Right ventricle myocardium inferior (tissue), 1 donor: ENCODE measurements at places on chromosomes 7 and 10.

DNA sequence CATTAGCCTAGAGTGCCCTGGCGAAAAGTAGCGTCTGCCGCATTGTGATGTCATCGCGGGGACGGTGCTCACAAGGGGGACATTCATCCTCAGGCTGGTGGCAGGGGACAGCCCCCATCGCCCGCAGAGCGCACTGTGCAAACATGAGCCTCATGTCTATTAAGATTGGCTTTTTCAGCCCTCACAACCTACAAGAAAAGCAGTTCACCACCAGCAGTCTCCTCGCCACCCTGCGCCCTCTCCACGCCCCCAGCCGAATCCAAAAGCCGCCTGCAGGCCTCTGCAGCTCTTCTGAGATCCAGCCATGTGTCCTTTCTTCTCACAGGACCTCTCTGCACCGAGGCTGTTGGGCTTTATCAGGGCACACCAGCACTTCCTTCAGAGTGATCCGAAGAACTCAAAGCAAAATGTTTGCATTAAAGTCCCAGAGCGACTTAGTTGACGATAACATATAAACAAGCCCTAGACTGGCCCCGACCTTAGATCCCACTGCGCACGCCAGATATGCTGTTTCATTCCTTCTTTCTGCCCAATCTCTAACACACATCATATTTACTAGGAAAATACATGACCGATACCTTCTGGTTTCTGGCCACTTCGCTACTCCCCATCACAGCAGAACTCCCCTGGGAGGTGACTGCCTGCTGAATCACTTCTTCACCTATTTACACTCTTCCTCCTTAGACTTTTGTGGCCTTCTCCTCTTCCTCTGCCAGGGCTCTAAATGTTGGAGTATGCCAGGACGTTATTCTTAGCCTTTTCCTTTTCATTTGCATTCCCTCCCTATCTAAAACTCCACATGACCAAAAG, 206.0 kb upstream of the SH2B2 start:
- no peak for DNase-seq

DNA sequence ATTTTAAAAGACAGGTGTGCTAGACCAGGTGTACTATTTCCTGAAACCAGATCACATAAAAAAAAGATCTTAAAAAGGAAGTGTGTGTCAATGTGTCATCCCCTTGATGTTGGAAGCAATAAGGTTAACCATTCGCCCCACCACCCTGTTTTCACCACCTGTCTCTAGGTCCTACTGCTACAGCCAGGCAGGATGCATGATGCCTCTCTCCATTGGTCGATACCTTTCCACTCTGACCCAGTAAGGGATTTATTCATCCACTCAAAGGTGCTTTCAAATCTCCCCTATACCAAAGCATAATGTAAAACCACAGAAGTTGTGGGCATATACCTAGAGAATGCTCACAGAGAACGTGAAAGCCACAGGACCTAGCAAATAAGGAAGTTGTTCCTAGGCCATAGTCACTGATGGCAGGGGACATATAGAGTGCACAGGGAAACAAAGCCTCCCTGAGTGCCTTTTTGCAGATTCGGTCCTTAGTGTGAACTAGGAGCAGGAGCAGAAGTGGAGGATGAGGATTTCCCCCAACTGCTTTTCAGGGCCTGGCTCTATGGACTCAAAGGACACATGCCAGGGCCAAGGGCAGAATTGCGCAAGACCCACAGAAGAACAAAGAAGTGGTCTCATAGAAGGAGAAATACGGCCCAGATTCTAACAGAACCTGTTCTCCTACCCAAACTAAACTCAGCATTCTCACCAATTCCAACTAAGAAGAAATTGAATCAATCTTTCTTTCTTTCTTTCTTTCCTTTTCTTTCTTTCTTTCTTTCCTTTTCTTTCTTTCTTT, 631.5 kb upstream of the NRP1 start:
- no peak for DNase-seq

- DNase-seq: peak; percentile 76
Measured at GRCh38 chr10:4514445-4515108, 311.4 kb upstream of the AKR1E2 start.

DNA sequence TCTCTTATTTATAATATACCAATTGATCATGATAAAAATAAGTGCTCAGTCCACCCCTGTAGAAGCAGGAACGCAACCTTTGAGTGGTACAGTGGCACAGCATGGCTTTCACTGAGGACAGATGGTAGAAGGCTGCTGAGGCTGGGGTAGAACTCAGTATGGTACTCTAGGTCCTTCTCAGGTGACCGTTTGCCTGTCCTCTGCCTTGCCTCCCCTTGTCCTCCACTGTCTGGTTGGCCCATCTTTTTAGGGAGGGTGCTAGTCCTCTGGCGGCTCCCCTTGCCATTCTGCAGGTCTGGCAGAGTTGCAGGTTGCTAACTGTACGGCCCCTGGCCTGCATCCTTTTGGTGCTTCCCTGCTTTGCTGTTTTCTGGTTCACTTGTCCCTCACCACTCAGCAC, 27.3 kb downstream of the SLC18A2 start:
- DNase-seq: no peak

DNA sequence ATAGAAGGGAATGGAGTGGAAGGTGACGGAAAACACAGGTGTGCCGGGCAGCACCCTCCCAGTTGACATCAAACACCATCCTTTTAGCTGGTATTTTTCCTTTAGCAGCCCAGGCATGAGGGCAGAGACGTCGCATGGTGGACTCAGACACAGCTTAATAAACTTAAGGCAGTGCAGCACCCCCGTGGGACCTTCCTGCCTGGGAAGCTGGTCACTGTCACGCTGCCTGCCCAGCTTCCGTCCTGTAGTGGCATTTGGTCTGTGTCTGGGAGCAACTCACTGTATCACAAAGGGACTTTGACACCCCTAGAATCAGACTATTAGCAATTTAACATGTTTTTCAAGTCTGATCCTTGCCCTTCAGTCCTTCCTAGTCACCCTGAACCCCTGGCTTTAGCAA, 35.8 kb downstream of the IL15RA start:
- DNase-seq: no peak

DNA sequence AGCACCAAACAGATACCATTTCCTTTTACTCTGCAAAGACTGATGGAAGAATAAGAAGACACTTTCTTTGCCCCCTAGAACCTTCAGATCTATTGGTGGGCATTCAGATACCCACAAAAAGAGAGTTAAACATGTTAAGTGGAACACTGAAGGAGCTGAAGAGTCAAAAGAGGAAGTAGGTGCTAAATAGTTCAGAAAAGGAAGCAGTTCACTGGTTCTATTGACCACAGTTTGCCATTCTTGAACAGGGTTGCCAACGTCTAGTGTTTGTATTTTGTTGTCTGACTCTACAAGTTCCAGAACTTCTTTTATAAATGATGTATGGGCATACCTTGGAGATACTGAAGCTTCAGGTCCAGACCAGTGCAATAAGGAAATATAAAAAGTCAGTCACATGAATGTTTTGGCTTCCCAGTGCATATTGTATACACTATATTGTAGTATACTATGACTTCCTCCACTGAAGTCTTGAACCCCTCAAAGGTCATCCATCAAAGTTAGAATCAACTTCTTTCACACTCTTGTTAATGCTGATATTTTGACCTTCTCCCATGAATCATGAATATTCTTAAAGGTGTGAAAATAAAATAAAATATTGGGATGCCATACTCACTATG, 47.5 kb upstream of the AGR3 start:
- DNase-seq: no peak

GRCh38 chr7:97117035-97117371, 495 bp upstream of the SDHAF3 start:
- DNase-seq: no peak

DNA sequence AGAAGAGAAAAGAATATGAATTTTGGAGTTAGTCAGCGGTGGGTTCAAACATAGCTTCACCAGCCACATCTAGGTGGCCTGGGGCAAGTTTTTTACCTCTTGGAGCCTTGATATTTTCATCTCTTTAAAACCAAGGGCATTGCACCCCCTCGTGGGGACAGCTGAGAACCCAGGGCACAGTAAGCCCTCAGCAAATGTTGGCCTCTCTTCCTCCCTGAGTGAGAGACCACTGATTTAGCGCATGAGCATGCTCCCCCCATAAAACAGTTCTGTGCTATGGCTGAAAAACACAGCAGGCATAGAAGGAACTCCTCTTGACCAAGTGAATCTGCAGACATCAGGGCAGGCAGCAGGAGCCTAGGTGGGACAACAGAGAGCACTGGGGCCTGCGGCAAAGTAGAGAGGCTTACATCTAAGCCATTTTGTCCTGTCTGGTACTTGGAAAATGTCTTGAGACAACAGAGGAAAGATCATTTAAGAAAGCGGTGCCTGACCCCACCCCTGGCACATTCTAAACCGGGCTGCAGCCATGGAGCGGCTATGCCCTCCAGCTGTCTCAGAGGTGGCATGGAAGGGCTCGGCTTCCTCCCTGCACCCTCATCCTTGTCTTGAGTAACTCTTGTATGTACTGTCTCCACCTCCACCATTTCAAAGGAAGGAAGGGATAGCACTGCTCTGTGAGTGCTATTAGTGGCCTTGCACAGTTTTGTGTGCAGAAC, 94.7 kb downstream of the ARHGAP22 start:
- no peak for DNase-seq

DNA sequence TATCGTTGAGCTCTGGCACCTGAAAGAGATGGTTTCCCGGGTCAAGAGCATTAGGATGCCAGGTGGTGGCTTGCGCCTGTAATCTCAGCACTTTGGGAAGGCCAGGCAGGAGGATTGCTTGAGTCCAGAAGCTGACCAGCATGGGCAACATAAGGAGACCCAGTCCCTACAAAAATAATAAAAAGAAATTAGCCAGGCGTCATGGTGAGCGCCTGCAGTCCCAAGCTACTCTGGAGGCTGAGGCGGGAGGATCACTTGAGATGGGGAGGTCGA, 6.1 kb upstream of the KCP start:
- DNase-seq: no peak

DNA sequence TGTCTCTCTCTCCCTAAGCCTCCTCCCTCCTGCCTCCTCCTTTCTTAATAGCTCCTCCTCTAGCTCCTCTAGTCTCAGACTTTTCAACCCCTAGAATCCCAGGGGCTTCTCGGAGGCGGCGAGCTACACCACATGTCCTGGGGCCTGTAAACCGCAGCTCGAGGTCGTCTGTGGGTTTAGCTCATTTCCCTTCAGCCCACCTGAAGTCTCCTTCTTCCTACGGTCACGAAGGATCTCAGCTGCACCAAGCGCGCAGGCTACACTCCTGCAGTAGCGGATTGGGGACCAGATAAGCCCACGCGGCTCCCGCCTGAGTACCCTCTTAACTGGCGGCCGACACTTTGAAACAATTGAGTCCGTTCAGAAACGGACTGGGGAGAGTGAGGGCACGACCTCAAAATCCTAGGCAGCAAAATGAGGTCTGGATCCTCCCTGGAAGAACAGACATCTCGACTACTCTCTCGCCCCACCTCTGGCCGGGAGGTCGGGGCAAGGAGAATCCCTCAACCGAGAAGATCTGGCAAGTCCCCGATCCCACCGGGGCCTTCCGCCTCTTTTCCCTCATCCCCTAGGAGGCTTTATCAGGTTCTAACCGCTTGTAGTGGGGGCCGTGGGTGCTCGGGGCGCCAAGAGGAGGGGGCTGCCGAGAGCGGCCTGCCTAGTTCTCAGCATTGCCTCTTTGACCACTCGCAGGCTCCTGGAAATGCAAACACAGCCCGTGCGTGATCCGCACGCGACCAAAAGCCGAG, 1.3 kb upstream of the SORCS3 start:
- DNase-seq: no peak

DNA sequence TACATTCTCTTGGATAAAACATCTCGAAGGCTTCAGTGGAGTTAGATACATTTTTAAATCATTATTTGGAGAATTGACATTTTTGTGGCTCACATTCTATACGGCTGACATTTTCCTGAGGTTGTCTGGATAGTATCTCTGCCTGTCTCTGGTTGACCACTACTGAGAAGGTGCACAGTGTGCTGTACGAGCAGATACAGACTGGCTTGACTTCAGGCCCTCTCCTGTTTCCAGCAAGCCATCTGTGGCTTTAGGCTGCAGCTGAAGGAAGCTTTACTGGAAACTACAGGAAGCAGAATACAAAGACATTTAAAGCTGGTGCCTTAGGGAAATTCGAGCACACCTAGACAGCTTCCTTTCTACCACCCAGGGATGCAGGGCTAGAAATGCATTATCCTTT, 39.3 kb upstream of the RSU1 start:
- DNase-seq: no peak

- DNase-seq: no peak
Measured at GRCh38 chr7:46544396-46545008, 623.4 kb upstream of the IGFBP3 start.

DNA sequence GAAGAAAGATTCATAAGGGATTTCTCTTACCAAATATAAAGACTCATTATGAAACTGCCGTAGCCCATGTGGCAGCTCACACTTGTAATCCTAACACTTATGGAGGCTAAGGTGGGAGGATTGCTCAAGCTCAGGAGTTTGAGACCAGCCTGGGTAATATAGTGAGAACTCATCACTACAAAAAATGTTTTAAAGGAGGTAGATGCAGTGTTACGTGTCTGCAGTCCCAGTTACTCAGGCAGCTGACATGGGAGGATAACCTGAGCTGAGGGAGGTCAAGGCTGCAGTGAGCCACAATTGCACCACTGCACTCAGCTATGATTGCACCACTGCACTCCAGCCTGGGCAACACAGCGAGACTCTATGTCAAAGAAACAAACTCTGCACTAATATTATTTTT, 18.1 kb upstream of the DNA2 start:
- DNase-seq: no peak
